ENCODE measurements at places on chromosomes 1 and 21.

- no peak for DNase-seq
Measured at GRCh38 chr1:225958041-225958440, 17.0 kb upstream of the LEFTY2 start.

DNA sequence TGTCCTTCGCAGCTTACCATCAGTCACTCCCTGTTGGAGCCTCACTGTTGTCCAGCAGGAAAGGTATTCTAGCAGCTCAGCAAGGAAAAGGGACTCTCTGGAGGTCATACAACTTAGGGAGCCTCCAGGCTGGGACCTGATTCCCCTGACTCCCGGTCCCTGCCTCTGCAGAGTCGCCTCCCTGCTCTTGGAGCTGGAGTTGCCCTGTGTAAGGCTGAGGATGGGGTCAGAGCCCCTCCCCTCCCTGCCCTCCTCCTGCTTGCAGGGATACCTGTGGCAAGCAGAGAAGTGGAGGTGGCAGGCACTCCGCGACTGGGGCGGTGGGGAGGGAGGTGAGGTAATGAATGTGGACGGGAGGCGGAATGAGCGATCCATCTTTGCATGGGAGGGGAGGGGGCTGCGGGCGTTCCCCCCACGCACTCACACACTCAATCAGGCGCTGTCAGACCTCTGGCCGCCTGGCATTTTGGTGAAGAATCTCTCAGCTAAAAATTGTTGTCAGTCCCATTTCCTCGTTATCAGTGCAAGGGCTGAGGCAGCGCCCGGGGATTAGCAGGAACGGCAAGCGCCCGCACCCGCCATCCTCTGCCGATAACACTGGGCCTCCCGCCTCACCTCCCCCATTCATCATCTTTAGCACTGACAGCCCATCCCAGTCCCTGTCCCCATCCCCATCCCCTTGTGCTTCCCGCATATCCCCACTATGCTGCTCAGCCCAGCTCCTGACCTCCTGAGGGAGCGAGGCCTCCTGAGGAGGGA lies 64.3 kb downstream of the TMEM53 start:
- no peak for DNase-seq

- DNase-seq = no peak
Measured at GRCh38 chr1:89808441-89809117, 12.3 kb upstream of the LRRC8D start.

DNA sequence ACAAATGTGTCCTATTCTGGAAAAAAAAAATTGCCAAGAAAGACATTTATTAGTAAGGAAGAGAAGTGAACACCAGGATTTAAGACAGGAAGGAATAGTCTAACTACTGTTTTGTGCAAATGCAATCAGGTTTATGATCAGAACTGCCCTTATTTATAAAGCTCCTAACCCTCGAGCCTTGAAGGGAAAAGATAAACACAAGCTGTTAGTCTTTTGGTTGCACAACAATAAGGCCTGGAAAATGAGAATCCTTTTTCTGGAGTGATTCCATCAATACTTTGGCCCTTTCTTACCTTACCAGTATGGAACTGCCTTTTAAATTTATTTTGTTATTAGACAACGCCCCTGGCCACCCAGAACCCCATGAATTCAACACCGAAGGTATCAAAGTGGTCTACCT lies 52.9 kb downstream of the SNRPE start:
- DNase-seq = no peak
